Stimulated activated CD8-positive, alpha-beta memory T cell treated with anti-CD3 and anti-CD28 coated beads, Interleukin-4, amount 100 ng/mL, for 1 hour (primary cell): ENCODE measurements at places on chromosomes 5 and 9.

DNA sequence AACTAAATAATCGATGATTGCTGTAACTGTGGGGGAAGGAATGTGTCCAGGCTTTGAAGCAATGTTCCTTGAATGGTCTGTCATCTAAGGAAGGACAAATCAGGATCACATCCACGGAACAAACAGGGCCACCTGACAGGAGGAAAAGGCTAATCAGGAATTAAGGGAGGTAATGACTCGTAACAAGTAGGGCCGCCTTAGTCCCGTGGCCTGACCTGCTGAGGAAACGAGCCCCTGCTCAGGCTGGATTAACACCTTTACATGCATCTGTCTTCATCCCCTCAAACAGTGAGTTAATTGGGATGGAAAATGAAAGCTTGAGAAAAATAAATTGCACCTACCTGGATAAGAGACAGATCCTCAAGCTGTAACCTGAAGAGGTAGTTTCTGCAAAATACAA, 227.8 kb downstream of the SEMA5A start:
- DNase-seq = no peak

DNA sequence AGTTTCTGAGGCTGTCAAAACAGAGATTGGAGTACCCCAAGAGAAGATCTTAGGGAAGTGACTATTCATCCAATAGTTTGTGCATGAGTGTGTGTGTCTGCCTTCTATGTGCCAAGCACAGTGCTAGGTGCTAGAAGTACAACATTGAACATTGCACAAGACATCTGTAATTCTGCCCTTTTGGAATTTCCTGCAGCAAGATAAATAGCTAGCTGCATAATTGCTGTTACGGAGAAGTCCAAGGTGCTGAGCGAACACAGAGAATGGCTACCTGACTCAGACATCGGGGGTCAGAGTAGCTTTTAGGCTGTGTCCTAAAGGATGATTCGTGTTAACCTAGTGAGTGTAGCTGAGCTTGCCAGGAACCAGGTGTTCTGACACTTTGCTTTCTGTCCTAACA, 44.8 kb downstream of the PAPPA start:
- DNase-seq = no peak

GRCh38 chr9:124776618-124776953, 347 bp upstream of the OLFML2A start:
- DNase-seq = no peak

GRCh38 chr9:95325221-95325620, 7.7 kb upstream of the FANCC start:
- no peak for DNase-seq

GRCh38 chr9:130908146-130908877, 11.7 kb upstream of the QRFP start:
- DNase-seq = no peak

- DNase-seq = no peak
Measured at GRCh38 chr5:60369391-60369790, 330.6 kb downstream of the DEPDC1B start.

- DNase-seq = no peak
Measured at GRCh38 chr9:16143947-16144890, 591.4 kb downstream of the CCDC171 start.

GRCh38 chr9:108057421-108058134, 568.0 kb upstream of the KLF4 start:
- DNase-seq = no peak

DNA sequence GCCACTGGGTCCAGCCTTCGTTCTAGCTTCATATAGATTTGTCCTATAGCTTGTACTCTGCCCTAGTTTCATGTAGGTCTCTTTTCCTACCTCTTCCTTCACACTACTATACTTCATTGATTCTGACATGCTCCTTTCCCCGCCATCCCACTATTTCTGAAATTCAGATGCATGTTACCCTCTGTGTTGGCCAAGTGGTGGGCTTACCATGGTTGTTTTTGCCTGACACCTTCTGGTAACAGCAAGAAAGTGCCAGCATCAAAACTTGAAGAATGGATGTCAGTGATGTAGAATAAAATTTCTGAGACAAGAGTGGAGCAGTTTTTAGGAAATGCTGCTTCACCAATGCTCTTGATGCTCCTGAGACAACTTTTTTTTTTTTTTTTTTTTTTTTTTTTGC, 19.5 kb upstream of the SERINC5 start:
- no peak for DNase-seq

DNA sequence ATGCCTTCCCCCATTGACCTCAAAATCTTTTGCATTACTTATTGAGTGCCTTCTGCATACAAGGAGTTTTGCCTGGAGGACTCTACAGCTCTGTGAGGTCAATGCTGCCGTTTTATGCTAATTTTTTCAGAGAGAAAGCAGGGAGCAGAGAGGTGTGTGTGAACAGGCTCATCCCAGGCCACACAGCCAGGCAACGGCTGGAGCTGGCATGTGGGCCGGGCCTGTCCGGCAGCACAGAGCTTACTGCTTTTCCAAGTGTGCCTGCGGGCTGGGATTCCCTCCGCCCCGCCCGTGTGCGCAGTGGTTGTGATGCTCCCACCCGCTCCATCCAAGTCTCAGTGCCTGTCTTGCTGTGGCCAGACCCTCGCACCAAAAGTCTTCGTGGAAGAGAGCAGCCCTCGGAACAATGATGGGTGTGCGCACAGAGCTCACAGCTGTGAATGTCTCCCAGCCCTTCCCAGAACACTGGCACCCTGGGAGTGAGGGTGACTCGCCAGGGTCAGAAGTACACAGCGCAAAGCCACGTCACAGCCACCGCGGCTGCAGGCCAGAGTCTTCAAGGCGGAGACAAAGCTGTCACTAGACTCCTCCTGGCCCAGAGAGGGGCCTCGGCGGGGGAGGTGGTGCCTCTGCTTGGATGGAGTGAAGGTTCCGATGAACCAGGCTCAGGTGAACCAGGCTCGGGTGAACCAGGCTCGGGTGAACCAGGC, 82.8 kb downstream of the COL5A1 start:
- no peak for DNase-seq

DNA sequence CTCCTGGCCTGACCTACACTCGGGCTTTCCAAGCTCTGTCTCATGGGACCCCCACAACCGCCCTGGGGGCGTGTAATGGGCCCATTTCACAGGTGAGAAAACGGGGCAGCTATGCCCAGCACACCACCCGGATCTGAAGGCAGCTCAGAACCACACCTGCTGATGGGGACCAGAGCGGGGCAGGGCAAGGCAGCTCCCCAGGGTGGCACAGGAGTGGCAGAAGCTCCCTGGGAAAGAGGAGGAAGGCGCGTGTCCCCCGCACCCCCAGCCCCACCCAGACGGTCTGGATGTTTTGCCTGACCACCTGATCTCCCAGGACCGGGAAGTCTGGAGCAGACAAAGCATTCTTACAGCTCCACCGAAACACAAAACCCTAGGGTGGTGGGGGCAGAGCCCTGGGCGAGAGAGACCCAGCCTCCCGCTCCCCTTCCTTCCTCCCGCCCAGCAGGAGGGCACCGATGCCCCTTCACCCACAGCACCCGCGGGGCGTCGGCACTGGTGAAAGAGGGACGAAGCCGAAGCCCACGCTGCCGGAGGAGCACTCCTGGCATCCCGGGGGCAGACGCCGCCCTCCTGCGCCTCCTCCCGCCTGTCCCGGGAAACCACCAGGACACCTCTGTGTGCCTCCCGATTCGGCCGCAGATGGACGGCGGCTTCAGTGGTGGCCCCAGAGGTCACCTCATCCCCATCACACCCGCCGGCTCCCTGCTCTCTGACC, 14.5 kb downstream of the NOTCH1 start:
- no peak for DNase-seq

DNA sequence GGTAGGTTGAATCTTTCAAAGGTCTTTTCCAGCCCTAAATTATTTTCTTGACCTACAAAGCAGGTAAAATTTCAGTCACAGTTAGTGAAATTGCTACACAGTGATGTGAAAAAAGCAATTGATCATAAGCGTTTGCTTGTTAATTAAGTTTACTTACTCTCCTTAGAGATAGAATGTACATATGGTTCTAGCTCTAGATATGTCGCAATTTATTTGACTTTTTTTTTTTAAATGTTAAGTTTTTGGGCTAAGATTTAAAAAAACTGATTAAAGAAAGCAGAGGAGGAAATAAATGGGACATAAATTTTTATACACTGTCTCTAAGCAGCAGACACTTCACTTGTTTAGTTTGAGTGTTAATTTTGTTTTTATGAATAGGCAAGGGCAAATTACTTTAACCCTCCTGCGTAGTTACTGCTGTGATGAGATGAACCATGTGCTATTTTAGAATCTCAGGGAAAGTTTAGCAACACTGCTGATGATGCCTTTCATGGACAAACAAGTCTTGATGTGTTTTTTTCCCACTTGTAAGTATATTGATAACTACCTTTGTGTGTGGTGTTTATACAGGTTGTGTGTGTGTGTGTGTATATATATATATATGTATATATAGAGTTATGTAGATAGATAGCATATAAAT, 38.3 kb upstream of the FAM120AOS start:
- DNase-seq = no peak

DNA sequence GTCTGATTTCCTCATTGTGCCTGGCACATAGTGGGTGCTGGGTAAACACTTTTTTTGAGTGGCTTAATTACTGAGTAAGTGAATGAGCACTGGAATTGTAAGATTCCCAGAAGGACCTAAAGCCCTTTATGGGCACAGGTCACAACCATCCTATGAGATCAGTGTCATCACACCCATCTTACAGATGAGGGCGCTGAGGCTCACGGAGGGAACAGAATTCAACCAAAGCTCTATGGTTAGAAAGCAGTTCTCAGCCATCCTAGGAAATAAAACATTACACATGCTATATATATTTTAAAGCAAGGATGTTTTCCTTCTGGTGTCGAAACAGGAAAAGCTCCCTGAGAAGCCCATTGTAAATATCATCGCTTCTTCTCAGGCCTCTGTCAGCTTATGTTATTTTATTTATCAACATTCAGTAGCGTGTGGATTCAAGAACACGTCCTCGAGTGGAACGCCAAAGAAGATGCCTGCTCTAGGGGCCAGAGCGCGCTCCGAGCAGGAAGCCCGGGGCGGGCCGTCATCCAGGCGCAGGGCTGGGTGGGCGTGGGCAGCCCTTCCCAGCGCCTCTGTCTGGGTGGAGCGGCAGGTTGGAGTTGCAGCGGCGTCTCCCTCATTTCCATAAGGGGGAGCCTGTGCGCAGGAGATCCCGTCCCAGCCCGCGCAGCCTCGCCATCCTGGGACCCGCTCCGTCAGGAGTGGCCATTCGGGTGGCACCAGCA, 155.8 kb upstream of the SMIM23 start:
- DNase-seq = no peak

- no peak for DNase-seq
Measured at GRCh38 chr5:41263335-41263734, 50.0 kb upstream of the C6 start.

DNA sequence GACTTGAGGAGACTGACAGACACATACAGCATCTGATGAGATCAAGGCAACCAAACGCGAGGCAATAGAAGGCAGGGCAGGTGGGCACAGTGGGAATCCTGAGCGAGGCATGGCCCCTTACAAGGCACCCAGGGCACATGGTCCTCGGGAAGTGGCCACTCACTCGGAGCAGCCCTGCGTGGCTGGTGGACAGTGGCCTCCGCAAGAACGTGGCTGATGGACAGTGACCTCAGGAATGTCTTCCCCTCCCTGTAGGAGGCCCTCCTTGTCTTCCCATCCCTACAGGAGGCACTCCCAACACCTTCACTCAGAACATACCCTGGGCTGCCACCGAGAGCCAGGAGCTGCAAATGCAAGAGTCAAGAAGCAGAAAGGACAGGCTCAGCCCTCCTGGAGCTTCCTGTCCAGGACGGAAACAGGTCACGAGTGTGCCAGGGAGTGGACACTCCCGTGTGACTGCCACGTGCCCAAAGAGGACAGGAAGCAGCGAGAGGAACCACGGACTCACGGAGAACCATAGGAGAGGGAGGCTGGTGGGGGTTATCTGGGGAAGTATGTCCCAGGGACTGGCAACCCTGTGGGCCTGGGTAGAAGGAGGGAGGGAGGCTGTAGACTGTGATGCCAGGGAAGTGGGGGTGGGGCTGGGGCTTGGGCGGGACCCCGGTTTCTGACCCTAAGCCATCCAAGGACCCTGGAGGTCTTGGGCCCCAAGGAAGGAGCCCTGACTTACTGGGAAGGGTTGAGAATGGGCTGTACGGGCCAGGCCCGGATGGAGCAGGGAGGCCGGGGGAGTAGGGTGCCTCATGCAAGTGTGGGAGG, 321.9 kb upstream of the IRX4 start:
- no peak for DNase-seq

GRCh38 chr9:13352451-13352979, 73.0 kb upstream of the MPDZ start:
- DNase-seq = no peak

- DNase-seq = no peak
Measured at GRCh38 chr5:61048534-61048933, 103.5 kb downstream of the NDUFAF2 start.

DNA sequence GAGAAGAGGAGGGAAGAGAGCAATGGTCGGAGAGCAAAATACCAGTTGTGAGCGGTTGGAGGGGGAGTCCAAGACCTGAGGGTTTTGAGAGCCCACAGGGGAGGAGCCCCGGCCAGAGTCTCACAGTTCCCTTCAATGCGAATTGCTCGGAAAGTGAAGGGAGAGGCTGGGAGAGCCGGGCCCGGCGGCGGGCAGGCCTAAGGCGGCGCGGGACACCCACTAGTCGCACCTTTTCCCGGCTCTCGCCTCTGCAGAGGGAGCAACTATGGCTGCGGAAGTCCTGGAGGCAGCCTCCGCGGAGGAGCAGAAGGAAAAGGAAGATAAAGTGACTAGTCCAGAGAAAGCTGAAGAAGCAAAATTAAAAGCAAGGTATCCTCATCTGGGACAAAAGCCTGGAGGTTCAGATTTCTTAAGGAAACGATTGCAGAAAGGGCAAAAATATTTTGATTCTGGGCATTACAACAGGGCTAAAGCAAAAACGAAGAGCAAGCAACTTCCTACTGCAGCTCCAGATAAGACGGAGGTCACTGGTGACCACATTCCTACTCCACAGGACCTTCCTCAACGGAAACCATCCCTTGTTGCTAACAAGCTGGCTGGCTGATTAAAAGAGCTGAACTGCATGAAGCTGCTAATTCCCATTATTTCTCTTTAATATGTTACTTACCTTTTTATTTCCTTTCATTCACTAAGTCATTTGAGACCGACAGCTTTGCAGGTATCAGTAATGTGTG, 6.5 kb upstream of the BTNL3 start:
- no peak for DNase-seq

DNA sequence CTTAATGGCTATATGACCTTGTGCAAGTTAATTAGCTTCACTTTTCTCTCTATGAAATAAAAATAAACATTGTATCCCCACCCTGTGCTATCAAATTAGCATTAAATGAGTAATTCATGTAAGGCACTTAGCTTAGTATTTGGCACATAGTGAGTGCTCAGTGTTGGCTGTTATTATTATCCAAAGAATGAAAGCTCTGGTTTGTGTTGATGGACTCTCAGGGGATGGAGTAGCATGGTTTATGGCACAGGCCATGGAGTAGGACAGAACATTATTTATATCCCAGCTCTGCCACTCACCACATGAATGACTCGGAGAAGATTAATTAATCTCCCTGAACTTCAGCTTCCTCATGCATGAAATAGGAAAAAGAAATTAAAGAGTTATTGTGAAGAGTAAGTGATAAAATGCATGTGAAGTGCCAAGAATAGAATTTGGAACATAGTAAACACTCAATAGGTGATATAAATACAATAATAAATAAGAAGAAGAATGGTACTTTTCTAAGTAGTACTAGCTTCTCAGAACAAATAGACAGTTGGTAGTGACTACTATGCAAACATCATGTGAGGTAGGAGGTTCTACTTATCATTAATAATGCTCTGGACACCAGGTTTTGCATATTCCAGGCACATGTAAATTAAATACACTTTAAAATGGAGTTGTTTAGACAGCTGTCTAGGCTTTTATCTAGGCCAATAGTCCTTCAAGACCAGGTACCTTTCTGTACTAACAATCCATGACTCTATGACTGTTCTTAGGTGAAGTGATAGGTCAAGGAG, 146.4 kb downstream of the GRIA1 start:
- no peak for DNase-seq

GRCh38 chr9:117305454-117305853, 109.4 kb downstream of the ASTN2 start:
- DNase-seq = no peak
